ENCODE measurements at places on chromosomes 7 and 10.

- DNase-seq: no peak
Observed at GRCh38 chr7:41924796-41925195, 221.9 kb upstream of the INHBA start.

GRCh38 chr10:14184841-14185315 is 145.8 kb downstream of the FRMD4A start:
- DNase-seq: no peak

DNA sequence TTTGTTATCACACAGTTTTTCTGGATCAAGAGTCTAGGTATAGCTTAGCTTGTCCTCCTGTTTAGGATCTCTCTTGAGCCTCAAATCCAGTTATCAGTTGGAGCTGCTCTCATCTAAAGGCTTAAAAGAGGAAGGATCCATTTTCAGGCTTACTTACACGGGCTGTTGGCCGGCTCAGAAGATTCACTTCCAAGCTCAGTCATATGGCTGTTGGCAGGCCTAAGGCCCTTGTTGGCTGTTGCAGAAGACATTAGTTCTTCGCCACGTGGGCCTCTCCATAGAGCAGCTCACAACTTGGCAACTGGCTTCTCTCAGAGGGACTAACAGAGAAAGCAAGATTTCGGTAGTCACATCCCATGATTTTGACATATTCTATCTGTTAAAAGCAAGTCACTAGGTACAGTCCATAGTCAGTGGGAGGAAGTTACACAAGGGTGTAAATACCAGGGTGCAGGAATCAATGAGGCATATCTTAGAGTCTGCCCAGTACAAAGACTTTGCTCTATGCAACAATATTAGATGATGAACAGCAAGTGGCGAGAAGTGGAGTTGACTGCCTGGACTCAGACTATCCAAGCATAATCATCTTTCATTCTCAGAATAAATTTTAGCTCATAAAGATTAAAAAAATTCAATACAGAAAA is 280.1 kb upstream of the MBL2 start:
- no peak for DNase-seq

- DNase-seq: no peak
Observed at GRCh38 chr10:67770537-67770936, 67.5 kb downstream of the DNAJC12 start.

DNA sequence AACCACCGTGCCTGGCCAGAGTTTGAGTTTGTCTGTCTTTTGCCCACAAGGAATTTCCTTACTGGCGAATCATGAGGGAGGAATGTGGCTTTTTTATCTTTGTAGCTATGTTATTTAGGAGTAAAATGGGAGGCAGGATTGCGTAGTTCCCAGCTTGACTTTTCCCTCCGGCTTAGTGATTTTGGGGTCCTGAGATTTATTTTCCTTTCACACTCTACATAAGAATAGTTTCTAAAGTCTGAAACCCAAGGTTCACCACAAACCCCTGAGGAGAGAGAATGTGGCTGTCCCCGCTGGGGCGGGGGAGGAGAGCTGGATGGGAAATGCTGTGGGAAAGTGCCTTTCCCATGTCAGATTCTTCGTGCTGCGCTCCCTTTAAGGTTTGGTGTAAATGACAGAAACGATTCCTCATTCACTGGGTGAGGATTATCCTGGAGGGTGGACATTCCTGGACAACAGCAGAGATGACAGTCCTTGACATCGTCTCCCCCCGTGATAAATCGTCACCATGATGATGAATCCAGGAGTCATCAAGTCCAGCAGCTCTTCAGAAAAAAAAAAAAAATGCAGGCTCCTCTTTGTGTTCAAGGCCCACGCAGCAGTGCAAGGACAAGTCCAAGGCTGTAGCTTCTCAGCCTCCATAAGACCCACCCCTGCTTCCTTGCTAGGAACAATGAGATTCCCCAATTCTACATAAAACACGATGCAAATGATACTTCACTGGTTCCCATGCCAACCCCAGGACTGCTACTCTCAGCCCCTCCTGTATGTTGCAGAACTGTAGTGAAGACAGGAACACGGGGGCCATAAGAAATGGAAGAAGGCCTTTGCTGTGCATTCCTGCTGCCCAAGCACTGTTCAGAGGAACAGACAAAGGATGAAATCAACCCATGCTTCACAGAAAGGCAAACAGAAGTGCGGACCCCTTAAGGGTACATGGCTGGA is 233.1 kb downstream of the CCDC3 start:
- no peak for DNase-seq

Measured in stimulated activated CD4-positive, alpha-beta T cell treated with anti-CD3 and anti-CD28 coated beads, Interleukin-1b, Interleukin-23, amount 100 ng/mL, for 1 hour (primary cell).